ENCODE measurements at places on chromosomes 4 and X.

- DNase-seq: no peak
Observed at GRCh38 chrX:25805744-25806143, 332.4 kb upstream of the MAGEB18 start.

DNA sequence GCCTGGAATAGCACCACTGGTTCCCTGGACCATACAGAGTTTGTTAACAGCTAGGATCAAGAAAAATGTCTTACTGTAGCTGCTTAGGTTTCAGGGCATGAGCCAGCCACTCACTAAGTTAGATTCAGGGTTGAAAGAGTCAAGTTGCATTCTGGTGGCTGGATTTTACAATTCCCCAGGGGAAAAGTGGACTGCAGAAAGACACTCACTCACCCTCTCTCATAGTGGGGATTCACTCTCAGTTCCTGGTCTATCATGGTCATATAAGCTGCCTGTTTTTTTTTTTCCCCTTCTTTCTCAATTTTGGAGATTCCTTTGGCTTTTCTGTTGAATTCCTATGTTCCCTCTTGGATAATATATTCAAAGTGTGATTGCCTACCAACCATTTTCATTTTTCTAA lies 744.2 kb upstream of the GRIA3 start:
- DNase-seq: no peak

- no peak for DNase-seq
Observed at GRCh38 chr4:110484767-110485166, 8.8 kb downstream of the ENPEP start.

DNA sequence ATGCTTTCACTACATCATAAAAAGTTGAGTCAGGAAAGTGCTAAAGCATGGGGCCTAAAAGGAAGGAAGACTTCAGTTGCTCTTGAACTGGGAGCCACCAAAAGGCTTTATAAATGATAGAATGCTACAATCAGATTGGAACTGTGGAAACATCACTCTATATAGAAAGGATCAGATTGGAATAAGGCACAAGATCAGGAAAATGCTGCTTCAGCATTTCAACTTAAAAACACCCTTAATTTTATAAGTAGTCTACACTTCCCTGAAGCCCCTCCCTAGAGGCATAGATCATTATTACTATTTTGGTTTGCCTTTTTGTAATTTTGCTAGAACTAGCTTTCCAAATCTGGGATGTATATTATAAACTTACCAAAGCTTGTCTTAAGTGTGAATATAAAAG lies 170.7 kb downstream of the FANCB start:
- no peak for DNase-seq

- peak; percentile 20 for DNase-seq
Observed at GRCh38 chr4:73019462-73020047, 50.0 kb downstream of the COX18 start.

- no peak for DNase-seq
Observed at GRCh38 chr4:79851625-79852304, 221.3 kb downstream of the ANTXR2 start.

- peak; percentile 46 for DNase-seq
Observed at GRCh38 chr4:38306482-38307071, 346.4 kb downstream of the PTTG2 start.

- DNase-seq: no peak
Observed at GRCh38 chr4:149980121-149980682, 98.0 kb upstream of the DCLK2 start.

DNA sequence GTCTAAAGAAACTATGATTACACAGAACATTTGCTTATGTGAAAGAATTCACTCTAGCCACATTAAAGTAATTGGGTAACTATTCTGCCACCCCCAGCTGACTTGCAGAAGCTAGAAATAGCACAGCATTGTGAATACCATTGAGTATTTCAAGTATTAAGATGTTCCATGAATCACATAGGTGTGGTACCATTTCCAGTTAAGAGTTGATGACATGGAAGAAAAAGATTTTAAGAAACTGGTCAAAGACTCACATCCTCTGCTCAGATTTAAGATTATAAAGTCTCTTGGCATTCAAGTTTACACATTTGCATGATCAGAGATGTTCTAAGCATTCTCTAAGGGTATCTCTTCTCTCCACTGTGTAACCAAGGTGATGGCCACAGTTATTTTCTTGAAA lies 287.5 kb downstream of the CAMK2D start:
- no peak for DNase-seq

DNA sequence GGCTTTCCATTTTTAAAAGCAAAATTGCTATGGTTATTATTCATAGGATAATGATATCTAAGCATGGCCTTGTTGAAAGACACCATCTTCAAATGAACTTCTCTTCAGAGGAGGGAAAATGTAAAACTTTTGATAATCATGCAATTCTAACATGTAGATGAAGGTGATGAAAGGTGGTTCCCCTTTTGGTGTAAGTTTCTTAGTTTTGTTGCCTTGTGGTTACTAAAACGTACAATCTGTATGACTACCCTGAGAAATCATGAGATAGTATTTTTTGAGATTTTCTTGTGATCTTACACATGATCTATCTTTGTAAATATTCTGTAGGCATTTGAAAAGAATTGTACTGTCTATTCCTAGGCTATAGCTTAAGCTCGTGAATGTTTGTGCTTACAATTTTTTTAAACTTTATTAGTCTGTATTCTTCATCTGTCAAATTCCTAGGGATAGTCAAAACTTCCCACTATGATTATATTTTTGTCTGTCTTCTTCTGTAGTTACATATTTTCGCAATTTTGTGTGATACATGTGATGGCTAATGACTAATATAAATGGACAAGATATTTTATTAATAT lies 47.5 kb downstream of the PTPN13 start:
- no peak for DNase-seq

GRCh38 chr4:185201977-185202962 lies 1.5 kb downstream of the CFAP97 start:
- DNase-seq: peak; percentile 66

DNA sequence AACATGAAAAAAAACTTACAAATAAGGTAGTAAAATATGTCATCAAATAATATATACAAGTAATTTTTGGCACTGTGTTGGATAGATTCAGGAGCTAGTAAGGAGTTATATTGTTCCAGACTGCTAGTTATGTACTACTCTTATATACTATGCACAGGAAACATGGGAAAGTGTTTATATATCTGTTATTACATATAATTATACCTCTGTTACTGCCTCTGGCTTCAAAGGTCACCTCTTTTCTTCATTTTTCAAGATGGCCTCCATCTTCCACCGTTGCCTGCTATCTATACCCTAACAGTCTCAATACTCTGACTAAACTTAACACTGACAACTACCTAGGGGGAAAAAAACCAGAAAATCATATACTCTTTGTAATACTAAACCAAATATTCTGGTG lies 29.5 kb downstream of the LIN54 start:
- DNase-seq: no peak

- DNase-seq: no peak
Observed at GRCh38 chr4:26133840-26134239, 187.0 kb upstream of the RBPJ start.

DNA sequence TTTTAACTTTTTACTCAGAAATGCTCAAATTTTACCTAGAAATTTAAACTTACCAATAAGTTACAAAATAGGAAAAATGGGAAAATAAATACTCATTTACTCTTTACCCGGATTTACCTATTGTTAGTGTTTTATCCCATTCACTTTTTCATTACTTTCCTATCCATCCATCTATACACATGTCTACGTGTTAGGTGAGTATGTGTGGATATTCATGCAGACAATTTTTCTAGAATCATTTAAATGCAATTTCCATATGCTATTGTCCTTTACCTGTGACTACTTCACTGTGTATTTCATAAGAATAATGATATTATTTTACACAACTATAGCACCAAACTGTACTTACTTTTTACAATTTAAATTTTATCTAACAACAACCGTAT lies 896.6 kb upstream of the INTU start:
- no peak for DNase-seq

DNA sequence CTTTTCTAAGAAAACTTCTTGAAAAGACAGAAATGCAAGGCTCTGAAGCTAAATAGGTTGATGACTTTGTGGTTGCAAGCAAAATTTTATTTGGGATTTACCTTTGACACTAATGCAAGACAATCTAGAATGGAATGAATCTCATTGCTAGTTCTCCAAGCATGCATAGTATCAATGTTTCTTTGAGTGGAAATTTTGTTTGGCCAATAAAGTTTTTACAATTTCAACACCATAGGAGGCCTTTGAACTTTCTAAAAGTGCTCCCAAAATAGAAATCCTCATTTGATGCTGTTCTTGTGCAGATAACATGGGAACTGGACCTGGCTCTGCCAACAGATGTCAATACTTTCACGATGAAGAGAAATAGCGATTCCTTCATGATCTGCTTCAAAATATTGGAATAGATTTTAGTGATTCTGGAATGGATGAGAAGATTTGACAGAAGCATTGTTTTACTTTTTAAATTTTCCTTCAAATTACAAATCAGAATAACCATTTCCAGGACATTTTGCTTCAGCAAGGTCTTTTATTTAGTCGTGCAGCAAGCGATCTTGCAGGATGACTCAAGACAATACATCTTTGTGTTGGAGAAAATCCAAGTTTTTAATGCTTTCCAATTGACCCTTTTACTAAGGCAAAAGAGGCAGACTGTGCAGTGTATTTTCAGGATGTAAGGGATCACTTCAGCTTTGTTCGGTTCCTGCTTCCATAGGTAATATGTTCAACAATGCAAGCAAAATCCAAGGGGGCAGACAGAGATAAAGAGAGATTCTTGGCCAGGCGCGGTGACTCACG lies 51.7 kb upstream of the OTUD4 start:
- no peak for DNase-seq

DNA sequence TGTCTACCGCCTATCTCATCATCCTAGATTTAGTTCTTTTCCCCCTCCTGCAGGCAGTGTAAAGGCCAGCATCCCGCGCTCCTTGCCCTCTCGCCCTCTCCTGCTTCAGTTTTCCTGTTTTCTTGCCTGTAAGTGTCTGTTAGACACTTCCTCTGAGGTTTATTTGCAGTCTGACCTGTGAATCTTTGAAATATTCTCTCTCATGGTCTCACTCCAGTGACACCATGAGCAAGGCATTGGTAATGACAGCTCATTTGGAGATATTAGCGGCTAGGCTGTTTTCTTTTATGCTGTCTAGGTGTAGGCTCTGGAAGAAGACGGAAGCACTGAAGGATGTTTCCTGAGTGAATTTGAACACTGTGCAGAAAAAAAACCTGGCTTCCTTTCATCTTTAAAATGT lies 179.6 kb downstream of the KDR start:
- no peak for DNase-seq

GRCh38 chr4:101730291-101731117 lies 60.0 kb upstream of the BANK1 start:
- peak; percentile 41 for DNase-seq

- DNase-seq: no peak
Observed at GRCh38 chr4:138535316-138535715, 293.2 kb upstream of the SLC7A11 start.

- DNase-seq: no peak
Observed at GRCh38 chr4:176896211-176896610, 103.5 kb upstream of the VEGFC start.

GRCh38 chr4:135497563-135498152 lies 1296.1 kb upstream of the PABPC4L start:
- no peak for DNase-seq

DNA sequence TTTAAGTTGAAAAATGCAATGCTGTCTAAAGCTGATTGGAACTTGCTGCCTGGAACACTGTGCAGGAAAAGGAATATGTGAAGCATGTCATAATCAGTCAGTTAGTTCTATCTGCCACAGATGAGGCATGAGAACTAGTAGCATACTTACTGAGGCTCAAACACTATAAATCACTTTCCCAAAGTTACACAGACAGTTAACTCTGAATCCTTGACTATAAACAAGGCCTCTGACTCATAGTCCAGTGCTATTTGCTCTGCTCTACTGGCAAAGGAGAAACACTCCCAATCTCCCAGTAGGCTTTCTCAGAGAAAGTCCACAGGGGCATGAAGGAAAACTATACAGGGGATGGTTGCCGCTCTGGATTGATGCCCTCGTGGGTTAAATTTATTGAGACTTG lies 2078.4 kb upstream of the TENM3 start:
- DNase-seq: no peak

GRCh38 chr4:140092094-140092851 lies 61.7 kb downstream of the MAML3 start:
- no peak for DNase-seq

DNA sequence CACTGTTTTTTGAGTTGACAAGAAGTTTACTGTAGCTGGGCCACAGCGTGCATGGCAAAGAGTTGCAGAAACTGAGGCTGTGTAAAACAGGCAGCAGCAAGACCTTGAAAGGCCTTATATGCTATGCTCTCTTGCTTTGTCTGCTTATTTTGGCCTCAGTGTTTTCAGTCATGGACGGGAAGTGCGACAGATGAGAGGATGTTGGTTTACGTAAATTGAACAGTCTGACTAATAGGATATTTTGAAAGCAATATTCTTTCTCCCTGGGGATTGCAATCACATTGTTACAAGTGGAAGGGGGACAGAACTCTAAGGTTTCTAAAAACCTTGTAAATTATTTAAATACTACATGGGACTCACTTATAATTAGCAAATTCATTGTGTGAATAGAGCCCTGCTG lies 32.2 kb upstream of the MAGEA10 start:
- DNase-seq: no peak

DNA sequence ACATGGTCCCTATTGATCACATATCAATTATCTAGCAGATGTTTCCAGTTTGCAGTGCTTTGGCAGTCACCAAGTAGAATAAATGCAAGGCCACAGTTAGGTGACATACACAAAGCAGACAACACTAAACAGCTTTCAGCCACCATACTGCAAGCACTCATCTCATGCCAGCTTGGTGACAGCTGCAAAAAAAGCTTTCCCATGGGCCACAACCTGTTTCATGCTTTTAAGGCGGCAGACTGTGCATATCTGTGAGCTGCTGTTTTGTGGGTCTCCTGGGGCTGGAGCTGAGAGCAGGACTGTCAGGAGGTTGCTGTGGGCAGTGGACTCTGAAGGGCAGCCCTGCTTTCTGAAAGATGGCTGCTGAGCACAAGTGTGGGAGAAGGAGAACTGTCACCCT lies 82.6 kb downstream of the FHDC1 start:
- DNase-seq: no peak

DNA sequence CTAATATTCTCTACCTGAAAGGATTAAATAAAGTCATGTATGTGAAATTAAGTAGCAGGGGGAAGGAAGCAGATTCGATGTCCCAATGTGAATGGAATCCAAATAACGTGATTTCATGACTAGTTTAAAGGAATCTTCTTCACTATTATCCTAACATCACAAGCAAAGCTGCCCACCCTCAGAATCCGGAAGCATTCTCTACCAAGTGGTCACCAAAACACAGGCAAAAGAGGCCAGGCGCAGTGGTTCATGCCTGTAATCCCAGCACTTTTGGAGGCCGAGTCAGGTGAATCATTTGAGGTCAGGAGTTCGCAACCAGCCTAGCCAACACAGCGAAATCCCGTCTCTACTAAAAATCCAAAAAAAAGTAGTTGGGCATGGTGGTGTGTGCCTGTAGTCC lies 212.9 kb downstream of the LDB2 start:
- no peak for DNase-seq

GRCh38 chr4:184399512-184399908 lies 74.8 kb downstream of the IRF2 start:
- DNase-seq: no peak

- no peak for DNase-seq
Observed at GRCh38 chr4:151484396-151485102, 75.6 kb downstream of the FHIP1A start.
